ENCODE measurements at places on chromosomes 16 and 17.

- DNase-seq = no peak
These were observed 210.3 kb upstream of the AXIN2 start for GRCh38 chr17:65771704-65772103.

DNA sequence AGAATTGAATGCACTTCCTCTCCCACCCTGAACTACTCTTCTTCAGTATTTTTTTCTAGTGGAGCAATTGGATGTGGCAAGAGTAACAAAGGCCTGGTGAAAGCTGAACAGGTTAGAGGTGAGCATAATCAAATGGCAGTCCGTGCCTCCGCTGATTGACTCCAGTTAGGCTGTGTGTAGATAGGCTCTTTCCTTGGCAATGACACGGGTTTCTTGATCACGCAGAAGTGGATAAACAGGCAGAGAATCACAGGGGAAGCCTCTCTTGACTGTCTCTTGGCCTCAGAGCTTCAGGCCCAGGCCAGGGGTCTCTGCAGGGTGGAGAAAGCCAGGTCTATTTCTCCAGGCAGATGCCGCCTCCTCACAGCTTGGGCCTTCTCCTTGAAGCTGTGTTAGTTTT, 4.2 kb downstream of the CD300LB start:
- DNase-seq = no peak

DNA sequence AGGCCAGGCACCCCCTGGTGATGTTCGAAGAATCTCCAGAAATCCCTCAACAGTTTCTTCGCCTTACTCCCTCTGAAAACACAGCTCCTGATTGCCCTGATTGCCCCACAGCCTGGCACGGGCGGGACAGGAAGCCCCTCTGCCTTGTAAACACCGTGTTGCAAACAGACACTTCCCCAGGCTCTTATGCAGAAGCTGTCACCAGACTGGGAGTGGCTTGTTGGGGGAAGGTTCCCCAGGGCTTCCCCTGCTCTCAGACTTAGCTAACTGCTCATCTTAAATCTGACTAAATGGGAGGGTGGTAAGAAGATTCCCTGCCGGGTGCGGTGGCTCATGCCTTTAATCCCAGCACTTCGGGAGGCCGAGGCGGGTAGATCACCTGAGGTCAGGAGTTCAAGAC, 11.2 kb downstream of the PIK3R5 start:
- no peak for DNase-seq

DNA sequence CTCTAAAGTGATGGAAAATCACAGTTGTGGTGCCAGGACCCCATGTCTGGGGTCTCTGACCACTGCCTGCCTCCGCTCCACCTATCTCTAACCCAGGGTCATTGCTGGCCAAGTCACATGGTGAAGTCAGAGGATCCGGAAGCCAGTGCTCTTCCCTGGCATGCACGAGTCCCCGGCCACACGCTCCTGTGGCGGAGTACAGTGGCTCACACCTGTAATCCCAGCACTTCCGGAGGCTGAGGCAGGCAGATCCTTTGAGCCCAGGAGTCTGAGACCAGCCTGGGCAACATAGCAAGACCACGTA, 21.5 kb upstream of the RBFOX3 start:
- no peak for DNase-seq

DNA sequence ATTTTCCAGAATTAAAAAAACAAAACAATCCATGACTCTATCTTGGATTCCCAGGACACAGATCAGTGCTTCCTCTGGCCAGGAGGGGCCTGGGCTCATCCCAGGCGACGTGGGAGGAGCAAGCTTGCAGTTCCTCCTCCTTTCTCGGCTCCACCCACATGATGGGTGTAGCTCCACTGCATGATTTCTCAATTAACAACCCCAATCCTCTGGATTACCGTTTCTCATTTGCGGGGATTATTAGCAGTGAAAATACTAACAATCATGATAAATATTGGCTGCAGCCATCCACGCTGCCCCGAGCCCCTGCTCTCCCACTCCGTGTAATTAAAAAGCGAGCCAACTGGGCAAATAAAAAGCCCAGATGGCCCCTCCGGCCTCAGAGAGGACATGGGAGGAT, 46.4 kb upstream of the SDK2 start:
- DNase-seq = no peak

GRCh38 chr16:55301385-55302008, 22.5 kb upstream of the IRX6 start:
- no peak for DNase-seq

GRCh38 chr16:86574646-86575045, 3.7 kb upstream of the FOXL1 start:
- DNase-seq = no peak

DNA sequence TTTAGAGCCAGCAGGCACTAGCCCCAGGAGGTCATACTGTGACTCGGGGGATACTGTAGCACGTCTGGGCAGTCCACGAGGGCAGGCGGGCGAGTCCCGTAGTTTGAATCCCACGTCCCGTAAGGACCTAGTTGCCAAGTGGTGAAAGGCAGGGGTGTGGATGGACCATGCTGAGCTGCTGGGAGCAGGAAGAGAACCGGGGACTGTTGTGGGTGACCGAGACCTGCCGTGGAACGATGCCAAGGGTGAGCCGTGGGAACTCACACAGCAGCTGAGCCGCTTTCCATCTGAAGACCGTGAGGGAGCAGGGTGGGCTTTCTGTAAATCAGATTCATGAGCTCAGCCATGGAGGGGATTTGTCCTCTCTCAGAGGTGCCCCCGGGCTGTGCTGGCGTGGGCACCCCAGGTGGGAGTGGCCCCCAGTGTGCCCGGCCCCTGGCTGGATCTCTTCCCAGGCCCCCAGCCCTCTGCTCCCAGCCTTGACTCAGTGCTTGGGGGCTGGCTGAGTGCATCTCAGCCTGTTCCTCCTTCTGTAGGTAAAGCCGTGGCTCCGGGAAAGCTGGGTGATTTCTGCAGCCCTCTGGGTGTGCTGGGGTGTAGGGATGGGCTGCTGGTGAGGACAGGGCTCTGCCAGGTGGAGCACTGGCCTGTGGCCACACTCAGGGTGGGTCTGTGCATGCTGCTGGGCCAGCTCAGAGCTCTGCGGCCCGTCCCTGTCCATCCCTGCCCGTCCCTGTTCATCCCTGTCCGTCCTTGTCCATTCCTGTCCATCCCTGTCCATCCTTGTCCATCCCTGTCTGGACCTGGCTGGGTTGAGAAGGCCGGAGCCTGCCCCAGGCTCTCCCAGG, 13.6 kb downstream of the ASPSCR1 start:
- no peak for DNase-seq

- DNase-seq = no peak
These were observed 2.0 kb downstream of the PLD6 start for GRCh38 chr17:17204041-17204591.

DNA sequence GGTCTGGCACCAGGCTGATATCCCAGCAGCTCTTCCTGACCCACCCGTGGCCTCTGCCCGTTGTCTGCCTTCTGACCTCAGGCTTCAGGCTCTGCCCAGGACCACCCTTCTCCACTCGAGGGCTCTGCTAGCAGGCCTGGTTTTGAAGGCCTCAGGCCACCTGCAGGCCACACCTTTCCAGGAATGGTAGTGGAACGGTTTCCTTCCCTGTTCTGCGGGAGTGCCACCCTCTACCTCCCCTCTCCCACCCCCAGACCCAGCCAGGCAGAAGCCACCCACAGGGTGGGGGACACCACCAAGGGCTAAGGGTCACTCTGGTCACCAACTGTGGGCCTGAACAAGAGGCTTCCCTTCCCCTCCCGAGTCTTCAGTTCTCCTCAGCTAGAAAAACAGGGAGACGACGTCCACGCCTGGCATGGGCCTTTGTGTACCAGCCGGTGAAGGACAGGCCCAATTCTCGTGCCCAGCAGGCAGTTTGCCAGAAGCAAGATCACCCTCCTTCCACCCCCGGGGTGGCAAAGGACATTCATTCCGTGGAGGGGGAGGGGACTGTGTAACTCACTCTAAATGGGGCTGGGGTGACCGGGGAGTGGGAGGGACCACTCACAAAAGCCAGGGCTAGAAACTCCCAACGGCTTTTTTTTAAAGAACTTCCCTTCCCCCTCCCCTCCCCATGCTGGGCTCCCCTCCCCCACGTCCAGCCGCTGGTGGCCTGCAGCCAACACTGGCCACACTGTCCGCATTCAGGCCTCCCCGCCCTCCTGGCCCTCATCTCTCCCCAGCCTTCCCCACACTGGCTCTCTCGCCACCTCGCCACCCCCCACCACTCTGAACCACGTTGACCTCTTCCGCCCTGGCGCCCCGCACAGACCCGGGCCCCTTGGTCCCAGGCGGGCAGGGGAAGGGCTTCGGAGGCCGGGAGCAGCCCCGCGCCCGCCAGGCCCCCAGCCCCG, 7.7 kb downstream of the CBX4 start:
- DNase-seq = no peak

DNA sequence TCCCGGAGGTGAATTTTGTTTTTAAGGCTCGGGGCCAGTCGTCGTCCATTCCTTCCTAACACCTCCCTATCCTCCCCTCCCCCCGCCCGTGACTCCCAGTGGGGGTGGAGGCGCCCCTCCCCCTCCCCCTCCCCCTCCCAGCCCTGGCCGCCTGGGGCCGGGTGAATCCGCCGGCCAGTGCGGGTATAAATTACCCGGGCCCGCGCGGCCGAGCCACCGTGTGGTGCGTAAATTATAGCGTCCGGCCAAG, 2.0 kb upstream of the GSE1 start:
- DNase-seq = no peak

DNA sequence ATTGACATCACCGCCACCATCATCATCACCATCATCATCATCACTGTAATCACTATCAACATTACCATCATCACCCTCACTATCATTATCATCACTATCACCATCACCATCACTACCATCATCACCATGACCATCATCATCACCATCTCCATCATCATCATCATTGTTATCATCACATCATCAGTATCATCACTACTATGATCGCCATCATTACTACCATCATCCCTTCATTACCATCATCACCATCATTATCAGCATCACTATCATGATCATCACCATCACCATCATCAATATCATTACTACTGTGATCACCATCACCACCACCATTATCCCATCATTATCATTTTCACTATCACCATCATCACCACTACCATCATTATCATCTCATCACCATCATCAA, 368.3 kb downstream of the SEC14L1 start:
- DNase-seq = no peak

DNA sequence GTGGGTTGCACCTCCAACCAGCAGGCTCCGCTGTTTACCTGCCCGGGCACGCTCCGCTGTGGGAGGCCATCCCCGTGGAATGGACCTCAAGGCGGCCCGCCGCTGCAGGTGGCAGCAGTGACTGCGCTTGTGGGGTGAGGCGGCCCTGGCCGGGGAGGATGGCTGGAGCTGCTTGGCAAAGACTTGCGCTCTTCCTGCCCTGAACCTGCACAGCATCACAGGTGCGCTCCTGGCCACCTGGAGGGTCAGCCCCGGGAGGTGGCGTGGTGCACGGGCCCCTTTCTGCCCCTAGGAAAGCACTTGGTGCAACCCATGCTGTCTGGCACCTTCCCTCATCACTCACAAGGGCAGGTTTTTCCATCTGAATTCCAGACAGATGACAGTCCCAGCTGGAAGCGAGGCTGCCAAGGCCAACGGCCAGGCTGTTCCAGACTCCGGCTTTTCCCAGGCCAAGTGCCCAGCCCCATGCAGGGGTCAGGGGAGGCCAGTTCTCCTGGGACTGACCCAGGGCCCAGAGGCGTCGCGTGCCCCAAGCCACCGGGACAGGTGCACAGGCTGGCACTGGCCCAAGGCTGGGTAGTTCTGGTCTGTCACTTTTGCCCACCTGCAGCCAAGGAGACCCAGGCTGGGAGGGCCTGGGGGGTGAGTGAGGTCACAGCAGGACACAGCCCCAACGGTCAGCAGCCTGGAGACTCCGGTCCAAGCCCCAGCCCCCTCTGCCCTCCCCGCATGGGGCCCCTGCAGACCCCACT, 13.3 kb downstream of the UTS2R start:
- DNase-seq = no peak

DNA sequence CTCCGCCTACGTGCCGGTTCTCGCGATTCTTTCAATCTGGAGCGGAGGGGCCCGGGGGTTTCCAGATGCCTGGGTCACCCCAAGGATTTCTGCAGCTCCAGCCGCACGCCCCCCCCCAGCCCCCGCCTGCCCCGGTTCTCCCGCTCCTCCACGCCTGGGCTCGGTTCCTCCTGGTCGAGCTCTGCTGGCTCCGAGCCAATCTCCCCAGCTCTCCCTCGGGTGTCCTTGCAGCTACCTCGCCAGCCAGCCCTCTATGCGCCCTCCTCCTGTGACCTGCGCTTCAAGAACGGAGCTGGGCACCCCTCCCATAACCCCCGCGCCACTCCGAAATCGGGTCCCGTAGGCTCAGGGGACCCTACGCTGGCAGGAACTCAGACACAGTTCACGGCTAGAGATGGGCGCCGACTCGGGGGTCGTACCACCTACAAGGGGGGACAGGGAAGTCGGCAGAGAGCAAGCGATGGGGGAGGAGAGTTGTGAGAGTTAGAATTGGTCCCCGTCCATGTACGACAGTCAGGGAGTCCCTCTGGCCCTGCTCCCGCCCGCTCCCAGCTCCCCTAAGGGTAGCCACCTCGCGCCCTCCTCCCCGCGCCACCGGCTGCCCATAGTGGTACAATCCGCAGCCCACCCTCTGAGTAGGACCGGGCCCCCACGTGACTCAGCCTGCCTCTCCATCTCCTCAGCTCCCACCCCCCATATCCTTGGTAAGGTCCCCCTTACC, 961 bp downstream of the FGF11 start:
- no peak for DNase-seq

- DNase-seq = no peak
These were observed 928 bp downstream of the CASKIN2 start for GRCh38 chr17:75514299-75514918.

GRCh38 chr16:86427433-86427851, 82.9 kb upstream of the FOXF1 start:
- no peak for DNase-seq

DNA sequence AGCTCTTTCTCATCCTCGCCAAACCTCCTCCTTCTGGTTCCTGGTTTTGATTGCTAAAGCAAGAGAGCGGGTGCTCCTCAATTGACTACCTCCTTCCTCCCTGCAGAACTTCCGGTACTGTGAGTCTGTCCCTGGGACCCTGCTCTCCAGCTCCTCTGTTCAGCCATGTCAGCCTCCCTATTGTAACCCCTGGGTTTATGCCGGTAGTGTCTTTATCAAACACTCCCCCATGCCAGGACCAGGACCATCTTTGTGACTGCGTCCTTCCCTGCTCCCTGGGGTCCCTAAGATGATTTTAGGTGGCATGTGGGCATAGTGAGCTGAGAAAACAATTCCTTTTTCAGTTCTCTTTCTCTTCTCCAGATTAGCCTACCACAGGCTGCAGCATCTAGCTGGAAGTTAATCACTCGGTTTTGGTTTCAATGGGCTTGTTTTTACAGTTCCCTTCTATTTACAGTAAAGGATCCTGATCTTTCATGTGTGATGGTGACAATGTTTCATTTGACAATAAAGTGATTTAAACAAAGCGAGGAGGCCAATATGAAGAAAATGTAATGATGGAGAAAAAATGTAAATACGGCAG, 27.7 kb upstream of the IL21R start:
- DNase-seq = no peak
